ENCODE measurements at places on chromosomes 1 and 21.

DNA sequence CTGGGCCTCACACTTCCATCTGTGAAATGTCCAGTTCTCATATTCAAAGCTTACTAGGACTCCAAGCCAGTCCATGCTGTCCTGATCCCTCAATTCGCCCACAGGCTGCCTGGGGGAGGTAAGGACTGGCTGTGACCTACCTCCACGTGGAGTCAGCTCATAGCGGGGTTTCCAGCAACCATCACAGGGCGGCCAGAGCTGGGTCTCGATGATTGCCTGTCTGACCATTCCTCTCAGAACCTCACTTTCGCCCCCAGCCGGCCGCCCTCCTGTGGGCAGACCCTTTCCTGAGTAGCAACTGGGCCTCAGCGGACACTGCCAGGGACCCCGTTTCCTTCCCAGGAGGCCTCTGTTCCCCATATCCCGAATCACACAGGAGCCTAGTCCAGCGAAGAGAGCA, 3.4 kb upstream of the RUNX3 start:
- no peak for DNase-seq

GRCh38 chr1:107821340-107821739, 143.6 kb downstream of the VAV3 start:
- DNase-seq: no peak

DNA sequence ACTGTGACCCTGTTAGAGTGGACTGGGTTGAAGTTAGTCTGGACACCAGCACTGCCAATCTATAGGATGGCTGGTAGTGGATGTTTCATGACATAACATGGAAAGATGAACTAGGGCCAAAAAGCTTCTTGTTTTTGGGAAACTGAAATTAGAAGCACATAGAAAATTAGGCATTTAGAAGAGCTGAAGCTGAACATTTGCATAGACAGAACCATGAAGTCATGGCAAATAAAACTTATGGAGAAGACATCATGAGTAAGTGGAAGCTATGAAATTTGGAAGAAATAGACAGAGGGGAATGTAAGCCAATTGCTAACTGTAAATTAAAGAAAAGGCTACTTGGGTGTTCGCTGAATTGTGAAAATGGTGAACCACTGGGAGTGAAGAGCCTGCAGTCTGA, 2.7 kb upstream of the S100A11 start:
- no peak for DNase-seq

DNA sequence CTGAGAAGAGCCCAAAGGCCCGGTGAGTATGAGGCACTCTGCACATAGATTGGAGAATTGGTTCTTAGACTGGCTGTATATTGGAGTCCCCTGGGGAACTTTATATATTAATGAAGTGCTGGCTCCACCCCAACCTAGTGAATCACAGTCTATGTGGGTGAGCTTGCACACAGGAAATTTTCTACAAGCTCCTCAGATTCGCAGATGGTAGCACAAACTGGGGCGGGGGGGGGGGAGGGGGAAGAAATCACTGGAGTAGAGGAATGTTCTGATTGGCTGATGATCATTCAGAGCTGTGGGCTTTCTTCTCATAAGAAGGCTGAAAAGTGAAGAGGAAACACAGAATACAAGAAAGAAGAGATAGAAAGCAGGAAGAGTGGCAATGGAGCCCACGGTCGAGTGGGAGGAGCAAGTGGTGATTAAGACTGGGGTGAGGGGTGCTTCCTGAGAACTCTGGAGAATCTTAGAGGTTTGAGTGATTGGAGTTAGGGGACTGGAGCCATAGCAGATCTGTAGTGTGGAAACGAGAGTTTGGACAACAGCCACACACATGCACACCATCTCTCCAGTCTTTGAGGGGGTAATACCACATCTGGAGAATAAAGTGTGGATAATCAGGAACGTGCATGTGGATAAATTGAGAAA, 465.9 kb upstream of the DAB1 start:
- no peak for DNase-seq

GRCh38 chr1:162736633-162737067, 53.9 kb upstream of the HSD17B7 start:
- DNase-seq: no peak

All from SIG-M5 (cell line).